ENCODE measurements at places on chromosomes 1 and 21. TPM values are rescaled to one million over a fixed set of nuclear protein-coding genes. Genes with fewer than 3 reads are reported as not detected.

GRCh38 chr1:113993072-113993471 is 13.8 kb downstream of the OLFML3 start:
- DNase-seq: no peak

DNA sequence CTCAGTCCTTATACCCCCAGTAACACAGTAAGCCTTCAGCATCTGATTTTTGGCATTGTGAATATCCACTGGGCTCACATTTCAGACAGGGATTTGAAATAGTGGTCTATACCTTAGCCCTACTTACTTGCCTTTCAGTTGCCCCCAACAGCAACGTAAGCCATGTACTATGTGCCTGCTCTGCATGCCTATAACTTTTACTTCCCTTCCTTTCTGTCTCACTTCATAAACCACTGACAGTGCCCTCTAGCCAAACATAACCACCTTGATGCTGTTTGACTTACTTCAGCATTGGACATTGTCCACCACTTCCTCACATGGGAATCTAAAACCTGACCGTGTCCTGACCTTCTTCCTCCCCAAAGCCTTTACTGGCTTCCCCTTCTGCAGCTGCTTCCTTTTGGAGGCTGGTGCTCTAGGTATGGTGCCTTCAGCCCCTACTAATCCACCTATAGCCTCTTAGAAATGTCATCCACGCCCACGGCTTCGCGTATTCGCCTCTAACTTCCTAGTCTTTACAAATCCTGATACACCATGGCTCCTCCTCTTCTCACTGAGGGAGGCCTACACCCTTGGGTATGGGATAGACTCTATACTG is 3.6 kb upstream of the ZNF672 start:
- DNase-seq: no peak

GRCh38 chr21:28832013-28832714 is 160.5 kb downstream of the LTN1 start:
- no peak for DNase-seq

- DNase-seq: no peak
Measured at GRCh38 chr1:214762902-214763301, 159.9 kb downstream of the CENPF start.

DNA sequence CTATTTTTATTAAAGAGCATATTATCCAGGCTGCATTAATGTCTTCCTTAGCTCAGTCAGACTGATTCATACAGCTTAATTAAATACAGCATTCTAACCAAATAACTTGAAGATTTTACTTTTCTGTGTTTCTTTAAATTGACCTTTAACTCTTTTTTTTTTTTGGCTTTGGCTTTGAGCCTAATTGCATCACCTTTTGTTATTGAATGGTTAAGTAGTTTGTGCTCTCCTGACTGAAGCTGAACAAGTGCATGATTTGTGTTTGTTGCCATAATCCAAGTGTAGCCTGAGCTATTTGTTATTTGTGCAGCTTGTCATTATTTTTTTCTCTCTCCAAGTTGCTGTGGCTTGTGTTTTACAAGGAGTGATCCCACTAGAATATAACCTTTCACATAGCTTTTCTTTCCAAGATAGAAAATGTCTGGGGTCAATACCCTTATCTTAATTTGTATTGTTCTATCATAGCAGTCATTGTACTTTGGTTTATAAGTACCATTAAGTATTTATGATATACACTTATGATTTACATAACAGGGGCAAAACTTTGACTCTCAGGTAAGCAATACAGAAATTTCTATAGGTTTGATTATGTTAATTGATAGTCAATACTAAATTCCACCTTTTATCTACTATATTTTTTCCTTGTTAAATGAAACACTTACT is 31.6 kb downstream of the CDC14A start:
- no peak for DNase-seq

Gene AIDA
- 71.6 TPM for total RNA-seq

Measured in neural crest cell (in vitro differentiated cells).